ENCODE measurements at places on chromosomes 2 and 18.

GRCh38 chr2:62556086-62556485 is 50.1 kb upstream of the TMEM17 start:
- DNase-seq: no peak

DNA sequence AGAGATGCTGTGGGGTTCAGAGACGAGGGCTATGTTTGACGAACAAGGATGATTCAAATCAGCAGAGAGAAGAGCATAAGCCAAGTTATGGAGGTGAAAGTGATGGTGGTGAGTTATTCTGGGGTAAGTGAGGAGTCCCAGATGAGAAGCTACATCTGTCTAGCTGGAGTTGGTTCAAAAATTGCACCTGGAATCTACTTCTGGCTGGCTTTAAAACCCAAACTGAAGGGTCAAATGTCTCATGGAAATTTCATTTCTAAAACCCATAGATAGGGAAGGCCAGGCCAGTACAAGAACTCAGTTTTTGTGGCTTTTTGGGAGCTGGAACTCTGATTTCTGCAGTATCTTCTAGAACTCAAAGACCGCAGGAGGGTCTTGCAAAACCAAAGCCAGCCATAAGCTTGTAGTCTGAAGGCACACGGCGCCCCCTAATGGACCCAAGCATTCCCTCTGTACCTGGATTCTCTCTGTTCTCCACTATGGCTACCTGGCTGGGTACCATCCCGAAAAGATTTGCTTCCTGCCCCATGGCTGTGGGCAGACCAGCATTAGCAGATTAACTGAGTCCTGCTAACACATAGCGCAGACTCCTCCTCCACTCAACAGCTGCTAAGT is 229.1 kb upstream of the SLC14A2 start:
- DNase-seq: no peak

DNA sequence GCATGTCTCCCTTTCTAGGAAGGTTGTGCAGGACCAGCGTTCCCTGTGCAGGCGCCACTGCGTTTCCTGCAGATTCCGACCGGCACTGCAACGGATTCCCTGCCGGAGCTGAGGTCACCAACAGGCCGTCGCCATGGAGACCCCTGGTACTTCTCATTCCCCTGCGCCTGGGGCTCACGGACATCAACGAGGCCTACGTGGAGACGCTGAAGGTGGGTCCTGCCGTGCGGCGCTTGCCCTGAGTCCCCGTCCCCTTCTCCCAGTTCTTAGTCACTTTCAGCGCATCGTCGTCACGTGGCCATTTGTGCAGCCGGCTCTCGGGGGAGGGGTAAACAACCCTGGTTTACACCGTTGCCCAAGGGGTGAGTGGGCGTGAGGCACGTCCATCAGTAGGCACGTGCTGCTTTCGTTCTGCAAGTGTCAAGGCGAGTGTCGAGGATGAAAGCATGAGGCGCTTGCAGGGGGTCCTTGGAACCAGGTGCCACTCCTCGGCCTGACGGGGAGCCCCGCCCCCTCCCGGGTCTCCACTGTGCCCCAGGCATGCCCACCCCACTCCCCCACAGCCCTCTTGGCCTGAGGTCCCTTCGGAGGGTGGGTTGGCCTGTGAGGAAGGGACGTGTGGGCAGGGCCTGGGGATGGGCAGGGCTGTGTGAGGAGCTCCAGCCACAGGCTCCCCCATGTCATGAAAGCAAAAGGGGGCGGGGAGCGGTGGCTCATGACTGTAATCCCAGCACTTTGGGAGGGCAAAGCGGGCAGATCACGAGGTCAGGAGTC is 19.8 kb downstream of the DTYMK start:
- DNase-seq: no peak

DNA sequence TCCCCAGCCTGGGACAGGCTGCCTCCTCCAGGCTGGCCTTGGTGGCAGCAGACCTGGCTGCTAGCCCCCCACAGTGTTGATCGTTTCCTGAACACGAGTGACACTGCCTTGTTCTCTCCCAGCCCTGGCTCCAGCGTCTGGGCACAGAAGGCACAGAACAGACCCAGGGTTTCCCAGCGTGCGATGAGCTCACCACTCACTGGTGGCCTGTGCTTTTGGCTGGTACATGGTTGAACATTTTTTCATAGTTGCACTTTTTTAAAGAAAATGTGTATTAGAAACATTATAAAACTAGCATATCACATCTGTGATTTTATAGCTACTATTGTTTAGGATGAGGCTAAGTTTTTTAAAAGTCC is 40.9 kb downstream of the SCTR start:
- DNase-seq: no peak

DNA sequence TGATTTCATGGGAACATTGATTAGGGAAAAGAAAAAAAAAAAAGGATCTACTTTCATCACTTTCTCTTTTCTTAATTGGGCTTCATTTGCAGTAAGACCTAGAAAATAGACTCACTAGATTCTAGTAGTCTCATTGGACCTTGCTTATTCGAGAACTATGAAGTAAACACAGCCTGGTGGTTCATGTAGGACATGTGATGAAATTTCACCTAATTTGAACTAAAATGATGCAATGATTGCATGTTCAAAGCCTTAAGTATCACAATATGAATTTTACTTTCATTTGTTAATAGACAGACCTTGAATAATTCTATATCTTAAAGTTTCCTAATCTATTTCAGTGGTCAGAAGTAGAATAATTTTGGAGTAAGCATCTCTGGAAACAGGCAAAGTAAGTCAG is 688.9 kb upstream of the NRXN1 start:
- DNase-seq: no peak

DNA sequence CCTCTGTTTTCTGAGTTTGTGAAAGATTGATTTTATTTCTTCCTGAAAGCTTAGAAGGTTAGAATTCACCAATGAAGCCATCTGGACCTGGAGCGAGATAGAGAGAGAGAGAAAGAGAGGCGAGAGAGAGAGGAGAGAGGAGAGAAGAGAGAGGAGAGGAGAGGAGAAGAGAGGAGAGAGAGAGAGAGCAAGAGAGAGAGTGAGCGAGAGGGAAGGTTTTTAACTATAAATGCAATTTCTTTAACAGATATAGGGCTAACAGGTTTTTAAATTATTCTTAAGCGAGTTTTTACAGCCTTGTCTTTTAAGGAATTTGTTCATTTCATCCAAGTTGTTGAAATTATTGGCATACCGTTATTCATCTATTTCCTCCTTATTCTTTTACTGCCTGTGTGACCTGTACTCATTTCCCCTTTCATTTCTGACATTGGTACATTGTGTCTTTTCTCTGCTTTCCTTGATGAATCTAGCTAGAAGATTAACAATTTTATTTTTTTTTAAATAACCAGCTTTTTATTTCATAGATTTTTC is 56.1 kb downstream of the BABAM2 start:
- no peak for DNase-seq

All from activated T-helper 1 cell treated with anti-CD3 and anti-CD28 coated beads, Interleukin-12 subunit alpha, Interleukin-12 subunit beta, Interleukin-2, Interleukin-4 antibody, amounts not matched to agents 30 ng/mL and 10 ng/mL and 1 ng/mL, durations not matched to agents 14 hours and 24 hours and 36 hours (primary cell).